Stimulated activated CD8-positive, alpha-beta memory T cell treated with anti-CD3 and anti-CD28 coated beads, Interleukin-2, amount 100 ng/mL, for 1 hour (primary cell): ENCODE measurements at places on chromosomes 1 and 21.
A peak's percentile ranks its signal among the peaks of the same experiment; 100 is the strongest.

DNA sequence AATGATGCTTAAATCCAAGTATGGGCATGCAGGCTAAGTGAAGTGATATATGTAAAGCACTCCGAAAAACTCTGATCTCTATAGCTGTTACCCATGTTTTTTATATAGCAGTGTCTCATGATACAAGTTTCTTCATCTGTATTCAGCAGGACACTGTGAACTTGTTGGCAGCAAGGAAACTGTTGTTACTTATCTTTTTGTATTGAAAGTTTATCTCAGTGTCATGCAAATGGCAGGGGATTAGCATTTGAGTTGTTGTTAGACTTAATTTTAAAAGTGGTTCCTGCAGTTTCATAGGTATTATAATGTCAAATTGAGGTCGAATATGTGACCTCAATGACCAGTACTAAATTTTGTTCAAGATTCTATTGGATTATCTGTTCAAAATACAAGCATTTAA is 47.9 kb downstream of the NCAM2 start:
- no peak for DNase-seq

DNA sequence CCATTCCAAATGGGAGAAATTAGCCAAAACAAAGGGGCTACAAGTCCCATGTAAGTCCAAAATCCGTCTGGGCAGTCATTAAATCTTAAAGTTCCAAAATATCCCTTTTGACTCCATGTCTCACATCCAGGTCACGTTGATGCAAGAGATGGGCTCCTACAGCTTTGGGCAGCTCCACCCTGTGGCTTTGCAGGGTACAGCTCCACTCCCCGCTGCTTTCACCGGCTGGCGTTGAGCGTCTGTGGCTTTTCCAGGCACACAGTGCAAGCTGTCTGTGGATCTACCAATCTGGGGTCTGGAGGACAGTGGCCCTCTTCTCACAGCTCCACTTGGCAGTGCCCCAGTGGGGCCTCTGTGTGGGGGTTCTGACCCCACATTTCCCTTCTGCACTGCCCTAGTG is 130.2 kb downstream of the TPR start:
- no peak for DNase-seq

DNA sequence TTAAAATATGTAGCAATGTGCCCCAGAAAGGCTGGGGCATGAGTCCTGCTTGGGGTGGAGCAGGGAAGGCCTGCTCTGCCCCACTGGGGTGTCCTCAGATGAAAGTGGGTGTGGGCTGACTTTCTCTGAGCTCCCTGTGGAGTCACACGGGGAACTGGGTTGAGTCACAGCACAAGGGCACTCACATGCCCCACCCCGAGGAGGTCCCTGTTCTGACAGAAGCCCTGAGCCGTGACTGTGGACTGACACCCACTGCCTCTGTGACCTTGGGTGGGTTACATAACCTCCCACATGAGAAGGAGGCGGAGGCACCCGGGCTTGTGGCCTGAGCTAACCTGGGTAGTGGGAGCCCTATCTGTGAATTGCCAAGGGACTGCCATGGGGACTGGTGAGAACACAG is 52.5 kb upstream of the TINAGL1 start:
- DNase-seq, result no peak

DNA sequence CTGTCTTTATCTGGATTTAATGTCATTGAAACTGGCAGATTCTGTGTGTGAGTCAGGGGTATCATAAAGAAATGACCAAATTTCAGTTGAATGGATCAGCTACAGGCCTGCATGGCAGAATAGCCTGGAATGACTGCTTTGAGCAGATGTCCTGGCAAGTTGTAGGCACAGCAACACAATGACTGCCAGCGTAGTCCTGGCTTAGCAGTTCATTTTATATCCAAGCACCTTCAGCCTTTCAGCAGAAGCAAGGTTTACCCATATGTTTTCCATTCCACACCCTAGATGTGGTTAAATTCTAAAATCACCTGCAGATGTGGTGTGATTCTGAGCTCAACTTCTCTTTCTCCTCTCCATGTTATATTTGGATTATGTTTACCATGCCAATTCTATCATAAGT is 22.3 kb upstream of the PTGFR start:
- no peak for DNase-seq

- no peak for DNase-seq
Measured at GRCh38 chr1:7110321-7110720, 325.1 kb downstream of the CAMTA1 start.

DNA sequence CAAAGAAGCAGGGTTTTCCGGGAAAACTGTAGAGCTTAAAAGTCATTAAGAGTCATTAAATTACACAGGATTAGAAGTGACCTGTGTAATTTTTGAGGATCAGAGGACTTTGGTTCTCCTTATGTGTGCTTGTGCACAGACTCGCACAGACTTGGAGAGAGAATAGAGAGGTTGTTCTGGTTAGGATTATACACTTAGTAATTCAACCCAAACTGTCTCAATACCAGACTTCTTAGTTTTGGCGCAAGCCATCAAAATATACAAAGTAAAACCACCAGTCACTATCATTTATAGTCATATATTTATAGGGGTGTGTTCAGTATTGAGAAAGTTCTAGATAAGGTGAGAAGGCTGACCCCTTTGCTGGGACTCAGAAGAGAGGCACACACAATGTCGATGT is 112.3 kb downstream of the HLX start:
- no peak for DNase-seq

- DNase-seq, result no peak
Measured at GRCh38 chr1:215118081-215118480, 35.5 kb downstream of the KCNK2 start.

- DNase-seq, result no peak
Measured at GRCh38 chr1:110258734-110259133, 48.6 kb downstream of the KCNC4 start.

DNA sequence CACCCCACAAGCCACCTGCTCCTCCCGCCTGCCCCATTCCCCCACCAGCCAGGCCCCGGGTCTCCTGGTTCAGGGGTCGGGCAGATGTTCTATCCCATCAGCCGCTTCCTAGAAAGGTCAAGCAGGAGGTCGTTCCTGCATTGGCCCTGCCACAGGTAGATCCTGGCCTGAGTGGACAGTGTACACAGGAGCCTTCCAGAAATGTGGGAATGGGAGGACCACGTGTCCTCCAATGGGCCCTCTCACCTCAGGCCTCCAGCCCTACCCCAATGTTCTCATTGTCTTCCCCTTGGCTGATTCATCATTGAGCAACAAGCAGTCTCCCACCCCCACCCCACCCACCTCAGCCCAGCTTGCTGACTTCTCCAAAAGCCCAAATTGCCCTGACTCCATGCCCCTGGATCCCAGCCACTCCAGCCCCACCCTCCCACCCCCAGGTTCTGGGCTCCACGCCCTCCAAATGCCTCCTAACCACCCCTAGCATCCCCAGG is 2.1 kb downstream of the S100A16 start:
- no peak for DNase-seq

GRCh38 chr1:85133565-85134159 is 67.2 kb downstream of the SYDE2 start:
- DNase-seq, result no peak

- DNase-seq, result peak; percentile 42
Measured at GRCh38 chr1:54886724-54887664, at the start of gene DHCR24. Gene DHCR24, minus strand, starts transcription at chr1:54887195. Its CDS starts 76 bp downstream, at chr1:54887119.

DNA sequence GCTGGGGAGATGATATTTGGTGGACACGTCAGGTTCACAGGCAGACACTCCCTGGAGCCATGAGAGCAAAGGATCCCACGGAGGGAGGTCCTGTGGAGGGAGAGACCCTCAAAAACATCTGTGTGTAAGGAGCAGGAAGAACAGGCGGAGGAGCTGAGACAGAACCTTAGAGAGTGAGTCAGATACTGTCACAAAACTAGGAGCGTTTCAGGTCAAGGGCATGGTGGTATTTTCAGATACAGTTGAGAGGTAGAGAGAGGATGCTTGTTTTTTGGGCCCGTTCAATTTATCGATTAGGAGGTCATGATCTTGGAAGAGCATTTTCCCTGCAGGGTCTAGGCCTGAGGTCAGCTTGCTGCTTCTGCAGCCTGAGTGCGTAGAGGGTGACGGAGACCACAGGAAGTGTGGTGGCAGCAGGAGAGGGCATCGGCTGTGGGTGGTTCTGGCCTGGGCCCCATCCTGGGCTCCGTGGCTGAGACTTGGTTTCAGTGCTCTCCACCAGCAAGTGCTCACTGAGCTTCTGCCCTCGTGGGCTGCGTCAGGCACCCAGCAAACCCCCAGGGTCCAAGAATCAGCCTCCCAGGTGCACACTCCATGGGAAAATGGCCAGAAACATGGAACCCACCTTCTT is 39.9 kb downstream of the SPSB1 start:
- no peak for DNase-seq

- no peak for DNase-seq
Measured at GRCh38 chr1:23593042-23593521, 33.8 kb upstream of the ID3 start.

DNA sequence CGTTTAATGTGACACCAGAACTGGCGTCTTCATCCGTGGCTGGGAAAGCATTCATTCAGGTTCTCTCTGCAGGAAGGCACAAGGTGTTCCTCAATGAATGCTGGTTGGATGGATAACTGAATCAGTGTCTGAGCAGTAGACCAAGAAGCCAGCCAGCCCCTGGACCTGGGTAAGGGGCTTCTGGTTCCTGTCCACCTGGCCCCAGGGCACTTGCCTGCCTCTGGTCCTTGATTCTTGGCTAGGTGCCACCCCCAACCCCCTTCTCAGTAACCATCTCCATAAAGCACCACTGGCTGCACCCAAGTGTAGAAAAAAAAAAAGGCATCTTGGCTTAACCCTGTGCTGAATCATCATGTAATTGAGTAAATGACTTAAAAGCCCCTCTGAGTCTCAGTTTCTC is 59.1 kb downstream of the KCND3 start:
- no peak for DNase-seq

DNA sequence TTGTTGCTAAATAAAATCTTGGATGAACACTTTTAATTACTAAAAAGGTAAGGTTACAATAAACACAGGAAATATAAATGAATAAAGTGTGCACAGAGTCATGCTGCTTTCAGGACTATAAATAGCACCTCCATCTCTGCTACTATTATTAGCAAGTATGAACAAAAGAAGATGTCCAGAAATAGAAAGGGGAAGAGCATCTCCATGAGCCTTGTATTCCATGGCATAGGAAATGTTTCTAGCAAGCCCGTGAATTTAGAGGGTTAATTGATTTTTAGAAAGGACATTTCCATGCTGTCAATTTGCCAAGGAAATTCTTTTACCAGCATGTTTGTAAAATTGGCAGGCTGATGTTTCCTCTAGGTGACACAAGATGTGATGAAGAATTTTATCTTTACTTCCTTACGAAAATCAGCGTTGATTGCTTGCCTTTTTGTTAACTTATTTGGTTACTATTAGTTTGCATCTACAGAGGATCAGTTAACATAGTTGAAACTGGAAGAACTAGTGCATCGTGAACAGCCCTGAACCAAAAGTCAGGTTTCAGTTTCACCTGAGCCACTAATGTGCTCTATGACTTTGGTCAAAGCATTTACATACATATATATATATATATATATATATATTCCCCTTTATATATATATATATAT is 45.3 kb downstream of the NR5A2 start:
- no peak for DNase-seq

- DNase-seq, result no peak
Measured at GRCh38 chr1:43878440-43878839, 55.2 kb upstream of the ARTN start.

GRCh38 chr1:203797948-203798655 is 2.7 kb downstream of the ZBED6 start:
- no peak for DNase-seq

- no peak for DNase-seq
Measured at GRCh38 chr1:47424336-47424982, 8.4 kb downstream of the FOXE3 start.

GRCh38 chr1:85992791-85993190 is 163.8 kb downstream of the COL24A1 start:
- no peak for DNase-seq

DNA sequence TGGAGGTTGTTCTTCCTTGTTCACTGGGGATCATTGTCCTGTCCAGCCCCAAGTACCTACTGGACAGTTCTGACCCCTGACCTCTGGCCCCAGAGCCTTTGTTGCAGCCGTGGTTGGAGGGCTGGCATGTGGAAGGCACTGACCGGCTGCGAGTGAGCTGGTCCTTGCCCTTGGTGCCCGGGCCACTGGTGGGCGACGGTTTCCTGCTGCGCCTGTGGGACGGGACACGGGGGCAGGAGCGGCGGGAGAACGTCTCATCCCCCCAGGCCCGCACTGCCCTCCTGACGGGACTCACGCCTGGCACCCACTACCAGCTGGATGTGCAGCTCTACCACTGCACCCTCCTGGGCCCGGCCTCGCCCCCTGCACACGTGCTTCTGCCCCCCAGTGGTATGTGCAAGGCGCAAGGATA is 11.4 kb downstream of the TIE1 start:
- no peak for DNase-seq

DNA sequence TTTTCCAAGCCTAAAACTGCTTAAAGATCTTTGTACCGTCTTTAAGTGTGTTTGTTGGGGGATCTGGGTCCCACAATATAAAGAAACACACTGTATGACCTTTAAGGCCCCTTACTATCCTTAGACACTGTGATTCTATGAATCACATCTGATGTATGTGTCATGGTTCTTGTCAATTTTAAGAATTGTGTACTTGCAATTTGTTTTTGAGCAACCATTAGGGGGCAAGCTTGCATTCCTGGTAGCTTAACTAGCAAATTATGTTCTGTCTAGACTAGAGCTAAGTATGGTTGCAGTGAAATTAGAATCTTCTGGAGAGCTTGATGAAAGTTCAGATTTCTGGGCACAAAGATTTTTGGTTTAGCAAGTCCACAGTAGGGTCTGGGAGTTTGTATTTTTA is 219.5 kb downstream of the TPR start:
- DNase-seq, result no peak

DNA sequence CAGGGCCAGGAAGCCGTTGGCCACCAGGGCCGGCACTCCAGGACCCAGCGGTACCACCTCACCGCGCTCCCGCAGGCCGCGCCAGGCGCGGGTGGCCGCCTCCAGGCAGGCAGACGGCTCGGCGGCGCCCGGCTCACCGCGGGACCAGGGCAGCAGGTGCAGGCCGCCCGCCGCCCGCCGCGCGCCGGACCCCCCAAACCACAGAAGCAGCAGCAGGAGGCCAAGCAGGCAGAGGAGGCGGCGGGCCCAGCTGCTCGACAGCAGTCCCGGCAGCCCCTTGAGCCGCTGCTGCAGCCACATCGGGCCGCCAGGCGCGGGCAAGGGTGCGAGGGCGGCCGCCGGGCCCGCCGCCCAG is 312 bp downstream of the KIAA2013 start:
- no peak for DNase-seq

GRCh38 chr1:58084266-58084665 is 462.3 kb downstream of the OMA1 start:
- no peak for DNase-seq
